ENCODE measurements at places on chromosomes 2 and 18. TPM values are rescaled to one million over a fixed set of nuclear protein-coding genes. Genes with fewer than 3 reads are reported as not detected.

GRCh38 chr2:12440731-12441130 lies 276.0 kb upstream of the TRIB2 start:
- DNase-seq, result no peak

GRCh38 chr2:16198166-16198912 lies 258.0 kb downstream of the MYCN start:
- DNase-seq, result no peak

DNA sequence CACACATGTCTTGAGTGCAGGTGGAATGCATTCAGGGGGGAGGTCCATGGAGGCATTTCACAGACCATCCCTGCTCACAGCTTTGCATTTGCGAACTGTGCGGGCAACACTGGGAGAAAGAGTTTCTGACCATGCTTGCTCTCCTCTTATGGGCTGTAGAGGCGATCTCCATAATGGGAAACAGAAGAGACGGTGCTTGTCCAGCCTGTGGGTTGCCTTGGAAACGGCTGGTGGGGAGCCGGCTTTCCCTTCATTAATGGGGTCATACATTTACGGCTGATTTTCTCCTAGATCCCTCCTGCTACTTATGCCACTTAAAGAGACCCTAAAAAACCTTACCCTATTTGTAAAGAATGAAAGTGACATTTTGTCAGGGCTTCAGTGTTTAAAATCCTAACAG lies 147.4 kb downstream of the SOX11 start:
- DNase-seq, result no peak

DNA sequence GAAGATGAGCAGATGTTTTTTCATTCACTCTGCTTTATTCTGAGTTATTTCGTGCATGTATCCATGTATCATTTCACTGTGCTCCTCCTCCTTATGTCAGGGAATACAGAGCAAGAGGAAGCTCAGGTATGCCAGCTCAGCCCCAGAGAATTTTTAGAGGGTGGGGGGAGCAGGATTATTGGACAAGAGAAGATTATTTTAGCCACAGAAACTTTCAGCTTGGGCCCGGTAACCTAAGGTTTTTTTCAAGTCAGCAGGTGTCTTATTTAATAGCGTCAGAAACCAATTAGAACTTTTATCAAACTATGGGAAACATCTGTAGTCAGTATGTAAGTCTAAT lies 232.9 kb upstream of the SIX3 start:
- no peak for DNase-seq

GRCh38 chr2:235527806-235528469 lies 34.1 kb downstream of the AGAP1 start:
- peak; percentile 44 for DNase-seq

The SLC4A5 gene
- total RNA-seq, result 1.2 TPM

GRCh38 chr2:24020244-24020643 lies 10.4 kb downstream of the MFSD2B start:
- DNase-seq, result no peak

GRCh38 chr2:210686401-210686800 lies 130.0 kb downstream of the CPS1 start:
- DNase-seq, result no peak

GRCh38 chr18:44715245-44715644 lies 34.6 kb downstream of the SETBP1 start:
- no peak for DNase-seq

DNA sequence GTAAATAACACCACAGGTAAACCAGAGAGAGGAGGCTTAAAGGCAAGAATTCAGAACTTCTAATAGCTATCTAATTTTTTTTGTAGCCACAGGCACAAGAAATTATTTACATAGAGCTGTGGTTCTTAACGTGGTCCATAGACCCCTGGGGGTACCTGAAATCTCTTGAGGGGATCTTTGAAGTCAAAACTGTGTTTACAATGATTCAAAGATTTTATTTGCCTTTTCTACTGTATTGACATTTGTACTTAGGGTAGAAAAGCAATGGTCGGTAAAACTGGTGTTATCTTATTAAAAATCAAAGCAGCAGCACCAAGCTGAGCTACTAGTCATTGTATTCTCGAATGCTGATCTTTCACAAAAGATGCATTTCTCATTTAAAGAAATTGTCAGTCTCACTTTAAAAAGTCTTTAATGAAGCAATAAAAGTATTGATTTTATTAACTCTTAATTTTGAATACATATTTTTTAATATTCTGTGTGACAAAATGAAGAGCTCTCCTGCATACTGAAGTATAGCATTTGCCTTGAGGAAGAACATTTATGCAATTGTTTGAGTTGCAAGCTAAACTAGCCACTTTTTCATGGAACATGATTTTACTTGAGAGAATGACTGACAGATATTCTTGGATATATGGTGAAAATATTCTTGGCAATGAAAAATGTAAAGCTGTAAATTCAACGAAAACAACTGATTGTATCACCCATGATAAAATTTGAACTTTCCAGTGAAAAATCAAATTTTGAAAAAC lies 25.6 kb upstream of the KLHL14 start:
- DNase-seq, result no peak

- DNase-seq, result no peak
These were observed 135.0 kb downstream of the WDSUB1 start for GRCh38 chr2:159151198-159152127.

DNA sequence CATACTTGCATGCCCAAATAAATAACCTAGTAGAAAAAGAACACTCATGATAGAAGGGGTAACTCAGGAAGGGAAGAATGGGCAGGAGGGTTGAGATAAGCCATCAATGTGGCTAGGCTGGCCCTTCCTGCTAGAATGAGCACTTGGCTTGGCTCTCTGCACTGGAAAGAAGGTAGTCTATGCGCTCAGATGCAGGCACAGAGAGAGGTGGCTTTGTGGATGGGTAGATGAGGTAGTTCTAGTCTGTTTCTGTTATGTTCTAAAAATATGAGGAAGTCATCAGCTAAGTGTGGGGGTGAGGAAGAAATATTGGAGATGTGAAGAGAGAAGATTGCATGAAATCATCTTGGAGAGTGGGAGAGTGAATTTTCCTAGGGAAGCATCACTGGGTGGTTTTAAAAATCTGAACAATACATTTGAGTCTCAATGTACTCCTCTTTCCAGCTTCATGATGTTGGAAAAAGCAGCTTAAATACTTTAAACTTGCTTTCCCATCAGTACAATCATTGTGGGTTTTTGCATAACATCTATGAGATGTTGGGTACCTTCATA lies 357.1 kb downstream of the CNTNAP5 start:
- DNase-seq, result no peak

DNA sequence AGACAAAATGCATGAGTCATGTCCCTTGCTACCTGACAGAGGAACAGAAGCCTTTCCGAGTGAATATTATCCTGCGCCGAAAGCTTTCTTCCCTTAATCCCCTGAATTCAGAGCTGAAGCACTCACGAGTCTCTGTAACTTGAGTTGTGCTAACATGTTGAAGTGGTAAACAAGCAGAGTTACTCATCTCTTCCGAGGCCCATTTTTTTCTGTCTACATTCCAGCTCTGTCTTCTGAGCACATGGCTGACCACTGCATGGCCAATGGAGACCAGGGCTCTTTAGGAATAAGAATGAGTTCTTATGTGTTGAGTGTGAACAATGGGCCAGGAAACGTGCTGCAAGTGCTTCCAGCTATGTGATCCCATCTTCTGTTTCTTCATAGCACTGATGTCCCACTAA lies 73.1 kb upstream of the PID1 start:
- DNase-seq, result no peak

The DNAH7 gene
- total RNA-seq, result 0.23 TPM

The MC2R gene
- not detected for total RNA-seq

The RTTN gene
- total RNA-seq, result 21.5 TPM

DNA sequence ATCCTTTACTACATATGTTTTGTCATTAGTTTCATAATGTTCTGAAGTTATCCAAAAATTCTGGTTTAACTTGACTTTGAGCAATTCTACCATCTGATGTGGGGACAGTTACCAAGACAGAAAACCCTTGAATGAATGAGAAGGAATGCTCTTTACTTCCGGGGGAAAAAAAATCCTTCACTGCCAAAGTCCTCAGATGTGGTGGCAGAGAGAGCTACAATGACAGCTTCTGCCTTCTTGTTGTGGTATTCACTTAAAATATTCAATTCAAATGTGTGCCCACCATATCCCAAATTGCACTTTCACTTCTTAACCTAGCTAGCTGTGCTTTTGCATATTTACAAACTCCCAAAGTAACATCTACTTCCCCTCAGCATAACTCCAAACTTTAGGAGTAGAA lies 1531.7 kb upstream of the NXPH2 start:
- DNase-seq, result no peak

DNA sequence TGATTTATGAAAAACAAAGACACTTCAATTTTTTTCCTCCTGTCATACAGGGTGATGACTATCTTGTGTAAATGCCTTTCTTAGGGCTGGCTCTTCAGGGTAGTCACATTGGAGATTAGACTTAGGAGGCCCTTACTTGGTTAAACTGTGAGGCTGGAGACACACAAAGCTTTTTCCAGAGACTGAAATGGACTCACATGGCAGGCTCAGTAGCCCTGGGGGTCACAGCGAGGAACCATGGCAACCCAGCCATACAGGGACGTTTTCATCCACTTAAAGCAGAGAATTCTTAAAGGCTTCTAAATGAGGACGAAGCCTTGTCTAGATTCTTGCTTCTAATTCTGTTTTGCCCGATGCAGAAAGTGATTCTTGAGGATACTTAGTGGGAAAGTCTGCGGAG lies 57.3 kb upstream of the ZDBF2 start:
- no peak for DNase-seq

DNA sequence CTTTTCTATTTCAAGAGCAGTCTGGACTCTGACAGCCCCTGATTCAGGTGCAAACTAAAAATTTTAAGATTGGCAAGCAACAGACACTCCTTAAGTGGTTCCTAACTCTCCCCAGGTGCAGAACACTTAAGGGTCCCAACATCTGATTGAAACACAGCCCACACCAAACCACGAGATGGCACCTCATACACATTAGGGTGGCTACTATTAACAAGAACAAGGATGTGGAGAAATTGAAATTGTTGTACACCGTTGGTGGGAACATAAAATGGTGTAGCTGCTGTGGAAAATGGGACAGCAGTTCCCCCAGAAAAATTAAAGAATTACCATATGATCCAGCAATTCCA lies 82.3 kb downstream of the POLR1A start:
- DNase-seq, result no peak

- DNase-seq, result no peak
These were observed 25.8 kb downstream of the SLC3A1 start for GRCh38 chr2:44301111-44301510.

DNA sequence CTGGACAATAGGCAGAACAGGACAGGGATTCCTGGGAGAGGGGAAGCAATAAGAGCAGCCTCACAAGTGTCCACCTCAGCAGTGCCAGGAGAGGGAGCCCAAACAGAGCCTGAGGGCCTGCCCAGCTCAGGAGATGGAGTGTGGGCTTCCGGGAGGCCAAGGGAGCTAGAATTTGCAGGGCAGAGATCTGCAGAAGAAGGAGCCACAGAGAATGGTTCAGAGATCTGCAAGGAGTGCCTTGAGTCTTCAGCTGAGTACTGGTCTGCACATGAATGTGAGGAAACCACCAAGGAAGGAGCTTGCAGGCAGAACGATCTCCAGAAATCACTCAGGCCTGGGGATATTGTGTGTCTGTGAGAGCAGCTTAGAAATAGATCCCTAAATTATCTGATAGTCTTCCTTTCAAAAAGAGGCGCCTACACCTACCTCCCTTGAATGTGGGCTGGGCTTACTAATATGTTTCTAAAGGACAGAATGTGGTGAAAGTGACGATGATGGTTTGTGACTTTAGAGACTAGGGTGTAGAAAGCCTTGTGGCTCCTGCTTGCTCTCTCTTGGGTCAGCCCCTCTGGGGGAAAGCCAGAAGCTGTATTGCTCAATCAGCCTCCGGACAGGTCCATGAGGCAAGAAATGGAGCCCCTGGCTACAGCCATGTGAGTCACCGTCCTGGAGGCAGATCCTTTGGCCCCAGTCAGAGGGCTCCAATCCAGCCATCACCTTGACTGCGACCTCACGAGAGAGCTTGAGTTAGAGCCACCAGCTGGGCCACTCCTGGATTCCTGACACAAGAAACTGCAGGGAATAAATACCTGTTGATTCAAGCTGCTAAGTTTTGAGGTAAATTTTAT lies 7.6 kb upstream of the LPIN1 start:
- DNase-seq, result peak; percentile 57

The SLC40A1 gene
- total RNA-seq, result 0.76 TPM

DNA sequence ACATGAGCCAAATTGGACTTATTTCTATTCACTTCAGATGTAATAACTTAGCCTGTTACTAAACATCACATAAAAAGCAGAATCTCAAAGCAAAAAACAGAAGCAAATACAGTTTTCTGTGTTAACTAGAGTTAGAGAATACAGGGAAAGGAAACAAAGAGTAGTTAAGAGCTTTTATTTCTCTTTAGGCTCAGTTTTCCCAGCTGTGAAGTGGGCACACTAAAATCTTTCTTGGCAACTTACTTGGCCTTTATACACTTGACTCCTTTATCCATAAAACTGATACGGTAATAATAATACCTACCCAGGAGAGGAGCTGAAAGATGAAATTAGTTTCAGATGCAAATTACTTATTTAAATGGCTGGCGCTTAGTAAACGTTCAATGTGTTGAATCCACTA lies 132.8 kb upstream of the SPATS2L start:
- DNase-seq, result no peak

GRCh38 chr2:37637190-37637860 lies 34.1 kb downstream of the CDC42EP3 start:
- DNase-seq, result no peak

DNA sequence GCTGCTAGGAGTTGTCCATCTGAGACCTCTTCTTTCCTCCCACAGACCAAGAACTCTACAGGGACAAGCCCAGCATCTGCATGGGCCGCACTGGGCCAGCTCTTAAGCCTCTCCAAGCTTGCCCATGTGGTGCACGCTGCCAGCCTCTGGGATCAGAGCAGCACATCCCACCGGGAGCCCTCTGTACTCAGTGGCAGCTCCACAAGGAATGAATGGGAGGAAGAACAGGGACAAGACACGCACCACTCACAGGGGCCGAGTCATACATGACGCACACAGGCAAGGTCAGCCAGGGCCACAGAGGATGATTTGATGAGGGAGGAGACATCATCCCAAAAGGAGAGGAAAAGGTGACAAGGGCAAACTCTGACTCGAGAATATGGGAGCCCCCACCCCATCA lies 268.3 kb downstream of the KLHL29 start:
- DNase-seq, result no peak

The DCAF17 gene
- total RNA-seq, result 30.5 TPM

The PROM2 gene
- 11.8 TPM for total RNA-seq

The PRKD3 gene
- total RNA-seq, result 68.5 TPM

The CXCR1 gene
- total RNA-seq, result not detected
